Stimulated activated CD4-positive, alpha-beta T cell treated with anti-CD3 and anti-CD28 coated beads, Interleukin-1b, Interleukin-23, amount 100 ng/mL, for 1 hour (primary cell): ENCODE measurements at places on chromosomes 3 and 15.

- no peak for DNase-seq
Observed at GRCh38 chr15:34594361-34594760, 10.9 kb upstream of the GOLGA8B start.

DNA sequence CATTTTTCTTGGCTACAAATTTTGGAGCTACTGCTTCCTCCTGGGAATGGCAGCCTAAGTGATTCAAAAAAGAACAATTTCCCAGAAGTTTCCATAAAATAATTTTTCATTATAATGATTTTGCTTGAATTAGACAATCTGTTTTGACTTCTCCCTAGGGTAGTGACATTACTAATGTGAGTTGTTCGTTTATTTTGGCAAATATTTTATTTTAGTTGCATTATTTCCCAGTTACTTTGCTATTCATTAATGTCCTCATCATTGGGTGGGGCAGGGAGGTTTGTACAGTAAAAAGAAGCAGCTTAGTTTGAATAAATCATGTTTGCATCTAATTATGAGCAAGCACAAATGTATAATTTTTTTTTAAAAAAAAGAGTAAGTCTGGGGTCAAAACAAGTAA lies 686.6 kb downstream of the ROBO2 start:
- DNase-seq = no peak

DNA sequence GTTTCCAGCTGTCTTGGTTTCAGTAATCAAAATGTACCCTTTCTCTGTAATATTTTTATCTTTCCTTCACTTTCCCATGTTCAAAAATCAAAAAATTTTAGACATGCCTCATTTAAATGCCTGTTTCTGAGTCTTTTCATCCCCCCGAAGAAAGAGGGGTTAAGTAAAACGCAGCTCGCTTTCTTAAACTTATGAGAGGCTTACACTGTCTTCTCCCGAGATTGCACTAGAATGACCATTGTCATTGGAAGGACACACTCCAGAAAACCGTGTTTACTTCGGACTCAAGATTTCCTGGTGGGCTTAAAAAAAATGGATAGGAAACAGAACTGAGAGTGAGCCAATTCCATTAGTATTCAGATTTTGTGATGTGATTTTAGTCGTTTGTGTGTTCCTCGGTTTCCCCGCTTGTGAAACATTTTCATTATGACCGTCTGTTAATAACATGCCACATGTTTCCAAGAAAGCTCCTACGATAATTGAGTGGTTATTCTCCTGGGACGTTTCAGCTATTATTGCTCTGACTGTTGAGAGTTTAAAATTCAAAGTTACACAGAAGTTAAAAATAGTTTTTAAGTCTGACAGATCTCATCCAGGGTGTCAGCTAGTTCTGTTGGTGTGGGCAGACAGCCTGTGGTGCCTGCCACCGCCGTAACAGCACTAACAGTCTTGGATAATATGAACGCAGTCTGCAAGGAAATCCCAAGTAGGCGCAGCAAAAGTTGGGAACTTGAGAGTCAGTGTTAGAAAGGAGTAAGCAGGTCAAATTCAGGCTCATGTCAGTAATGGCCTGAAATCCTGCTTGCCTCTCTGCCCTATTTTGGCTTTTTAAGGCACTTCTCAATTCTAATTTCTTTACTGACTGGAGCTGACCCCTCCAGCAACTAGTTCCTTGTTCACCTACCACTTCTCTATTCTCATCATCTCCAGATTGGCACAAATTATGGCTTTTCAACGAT lies 1.5 kb downstream of the CRYBG3 start:
- DNase-seq = no peak

DNA sequence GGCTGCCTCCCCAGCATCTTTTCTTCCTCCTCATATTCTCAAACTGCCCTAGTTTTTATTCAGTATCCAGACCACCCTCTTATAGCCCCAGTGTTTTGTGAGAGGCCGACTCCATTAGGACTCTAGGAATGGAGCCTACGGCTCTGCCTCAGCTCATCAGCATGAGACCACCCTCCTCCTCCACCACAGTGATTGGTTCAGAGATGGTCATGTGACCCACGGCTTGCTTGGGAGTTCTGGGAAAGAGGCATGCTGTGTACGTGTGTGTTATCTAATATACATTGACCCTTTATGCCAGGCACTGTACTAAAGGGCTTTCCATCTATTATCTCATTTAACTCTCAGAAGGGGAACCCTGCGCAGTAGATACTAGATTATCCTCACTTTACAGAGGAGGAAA lies 17.8 kb upstream of the CMTM7 start:
- no peak for DNase-seq

- no peak for DNase-seq
Observed at GRCh38 chr3:165855581-165855980, 18.4 kb upstream of the BCHE start.

DNA sequence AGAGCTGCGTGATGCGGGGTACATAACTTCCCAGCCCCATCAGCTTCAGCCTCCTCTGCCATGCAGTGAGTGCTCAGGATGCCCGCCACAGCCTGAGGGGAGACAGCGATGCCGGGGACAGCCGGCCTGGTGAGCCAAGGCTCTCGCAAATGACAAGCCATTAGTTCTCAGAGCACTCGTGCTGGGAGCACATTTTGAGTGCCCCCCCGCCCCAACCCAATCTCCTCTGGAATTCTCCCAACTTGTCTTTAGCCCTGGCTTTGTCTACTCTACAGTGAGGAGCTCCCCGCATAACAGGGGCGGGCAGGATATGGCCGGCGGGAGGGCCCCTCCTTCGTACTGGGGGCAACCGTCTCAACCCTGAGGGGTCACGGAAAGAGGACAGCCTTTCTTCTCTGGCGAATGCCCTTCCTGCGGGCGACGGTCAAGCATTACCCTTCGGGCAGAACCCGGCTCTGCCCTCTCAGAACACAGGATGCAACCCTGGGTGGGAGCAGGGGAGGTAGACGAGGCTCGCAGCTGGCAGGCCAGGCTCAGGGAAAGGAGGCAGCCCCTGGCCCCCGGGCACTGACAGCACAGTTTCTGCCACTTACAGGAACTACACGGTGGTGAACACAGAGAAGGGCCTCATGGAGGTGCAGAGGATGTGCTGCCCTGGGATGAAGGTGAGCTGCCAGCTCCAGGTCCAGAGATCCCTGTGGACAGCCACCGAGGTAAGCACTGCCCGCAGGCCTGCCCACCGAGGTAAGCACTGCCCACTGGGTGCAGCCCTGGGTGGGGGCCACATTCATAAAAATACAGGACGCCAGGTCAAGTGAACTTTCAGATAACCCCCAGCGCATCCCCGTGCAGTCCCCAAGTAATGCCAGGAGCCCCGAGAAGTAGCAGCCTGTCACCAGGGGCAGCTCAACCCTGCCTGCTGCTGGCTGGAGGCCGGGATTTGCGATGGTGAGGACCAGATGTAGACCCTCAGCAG lies 141.7 kb downstream of the LRRK1 start:
- DNase-seq = no peak

- no peak for DNase-seq
Observed at GRCh38 chr15:83380682-83381081, 66.5 kb upstream of the SH3GL3 start.

- DNase-seq = no peak
Observed at GRCh38 chr3:38782148-38782547, 33.9 kb downstream of the SCN10A start.

DNA sequence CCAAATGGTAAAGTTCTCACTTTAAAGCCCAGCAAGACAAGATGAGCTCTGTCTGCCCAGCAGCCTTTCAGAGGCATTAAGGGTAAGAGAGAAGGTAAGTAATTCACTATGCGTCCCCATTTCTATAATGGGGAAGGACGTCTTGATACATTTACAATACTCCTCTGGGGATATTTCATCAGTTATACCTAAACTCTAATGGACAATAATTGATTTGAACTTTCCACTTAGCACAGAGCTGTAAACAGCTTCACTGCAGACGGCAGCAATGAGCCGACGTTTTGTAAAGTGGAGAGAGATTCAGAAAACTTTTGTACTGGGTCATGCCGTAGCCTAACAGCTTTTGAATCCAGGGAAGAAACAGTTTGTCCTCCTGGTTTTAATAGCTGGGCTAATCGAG lies 127.4 kb downstream of the TIGIT start:
- DNase-seq = no peak

- no peak for DNase-seq
Observed at GRCh38 chr3:188574885-188575284, 420.9 kb downstream of the LPP start.

DNA sequence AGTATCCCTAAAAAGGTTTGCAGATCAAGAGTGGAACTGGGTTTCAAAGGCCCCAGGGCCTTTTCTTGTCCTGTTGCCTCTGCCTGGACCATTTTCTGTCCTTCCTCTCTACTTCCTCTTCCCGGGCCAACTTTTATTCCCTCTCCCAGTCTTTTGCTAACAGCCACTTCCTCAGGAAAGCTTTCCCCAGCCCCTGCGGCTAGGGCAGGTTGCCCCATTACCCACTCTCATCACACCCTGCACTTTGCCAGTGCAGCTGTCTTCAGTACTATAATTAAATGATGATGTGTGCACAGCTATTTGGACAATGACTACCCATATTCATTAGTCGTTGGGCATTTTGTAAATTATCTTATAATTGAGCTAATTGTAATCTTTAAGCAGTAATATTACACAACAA lies 150.5 kb upstream of the THBS1 start:
- no peak for DNase-seq

GRCh38 chr3:11375333-11376088 lies 103.3 kb downstream of the ATG7 start:
- no peak for DNase-seq

DNA sequence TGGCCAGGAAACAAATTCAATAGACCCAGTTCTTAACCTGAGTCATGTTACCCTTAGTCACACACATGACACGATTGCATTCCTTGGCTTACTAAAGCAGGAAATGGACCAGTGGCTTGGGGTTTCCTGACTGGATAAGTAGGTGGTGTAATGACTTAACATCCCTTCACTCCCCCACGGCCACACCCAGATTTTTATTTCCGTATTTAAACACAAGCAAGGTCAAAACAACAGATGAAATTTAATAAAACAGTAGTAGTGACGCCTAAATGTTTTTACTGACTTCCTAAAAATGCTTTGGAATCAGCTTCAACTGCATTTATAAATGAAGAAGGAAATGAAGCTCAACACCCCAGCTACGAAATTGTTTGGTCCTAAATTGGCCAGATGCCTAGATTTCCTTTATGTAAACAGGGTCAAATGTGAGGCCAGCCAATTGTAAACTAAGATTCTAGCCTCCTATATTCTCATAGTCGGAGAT lies 324.3 kb downstream of the CHST2 start:
- no peak for DNase-seq

DNA sequence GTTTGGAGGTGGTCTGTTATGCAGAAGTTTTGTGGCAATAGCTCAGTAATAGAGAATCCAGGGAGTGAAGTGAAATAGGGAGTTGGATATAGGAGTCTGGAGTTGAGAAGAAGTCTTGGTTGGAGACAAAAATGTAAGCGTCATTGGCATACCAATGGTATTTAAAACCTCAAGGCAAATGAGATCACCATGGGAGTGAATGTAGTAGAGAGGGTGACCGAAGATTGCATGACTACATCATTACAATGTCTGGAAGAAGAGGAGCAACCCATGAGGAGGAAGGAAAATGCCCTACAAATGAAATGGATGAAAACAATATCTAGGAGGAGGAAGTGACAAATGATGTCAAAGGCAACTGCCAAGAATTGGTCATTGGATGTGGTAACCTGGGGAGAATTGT lies 54.4 kb downstream of the CNTN4 start:
- DNase-seq = no peak

- DNase-seq = no peak
Observed at GRCh38 chr3:14957925-14958324, 10.5 kb downstream of the NR2C2 start.

DNA sequence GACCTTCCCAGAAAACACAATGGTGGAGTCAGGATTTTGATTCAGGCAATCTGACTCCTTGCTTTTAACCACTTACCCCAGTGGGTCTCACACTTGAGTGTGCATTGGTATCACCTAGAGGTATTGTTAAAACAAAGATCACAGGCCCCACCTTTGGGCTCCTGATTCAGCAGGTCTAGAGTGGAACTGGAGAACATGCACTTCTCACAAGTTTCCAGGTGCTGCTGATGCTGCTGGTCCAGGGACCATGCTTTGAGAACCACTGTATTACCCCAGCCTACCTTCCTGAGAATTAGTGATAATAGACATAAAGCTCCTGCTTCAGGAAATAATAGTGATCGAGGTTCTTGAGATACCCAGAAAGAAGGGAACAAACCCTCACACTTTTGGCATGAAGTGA lies 466.9 kb downstream of the EPHB1 start:
- DNase-seq = no peak

DNA sequence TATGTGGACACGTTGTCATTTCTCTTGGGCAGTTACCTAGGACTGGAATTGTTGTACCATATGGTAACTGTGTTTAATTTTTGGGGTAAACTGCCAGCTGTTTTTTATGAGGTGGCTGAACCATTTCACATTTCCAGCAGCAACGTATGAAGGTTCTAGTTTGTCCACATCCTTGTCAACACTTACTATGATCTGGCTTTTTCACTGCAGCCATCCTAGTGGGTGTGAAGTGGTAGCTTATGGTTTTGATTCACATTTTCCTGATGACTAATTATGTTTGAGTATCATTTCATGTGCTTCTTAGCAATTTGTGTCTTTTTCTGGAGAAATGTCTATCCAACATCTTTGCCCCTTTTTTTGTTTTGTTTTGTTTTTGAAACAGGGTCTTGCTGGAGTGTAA lies 96.2 kb downstream of the VGLL4 start:
- no peak for DNase-seq
